A549 treated with ZK216348 at 1 μM for 4 hours (cell line): ENCODE measurements at places on chromosomes 7 and 10. TPM values are rescaled to one million over a fixed set of nuclear protein-coding genes. Genes with fewer than 3 reads are reported as not detected.

ZNF786 gene
- total RNA-seq = 5.3 to 7.0 TPM (median 6.4 TPM) in 5 replicates

CTBP2 gene
- total RNA-seq = 92.5 to 119 TPM (median 112 TPM) in 5 replicates

ECHS1 gene
- total RNA-seq = 122 to 153 TPM (median 138 TPM) in 5 replicates

CUBN gene
- 0.01 to 0.23 TPM (median 0.02 TPM) in 5 replicates for total RNA-seq

FAM131B gene
- 0.20 to 0.62 TPM (median 0.46 TPM) in 5 replicates for total RNA-seq

PDZD7 gene
- 0.44 to 1.2 TPM (median 0.79 TPM) in 5 replicates for total RNA-seq

SOSTDC1 gene
- not detected in 5 replicates for total RNA-seq

CLEC5A gene
- not detected in 5 replicates for total RNA-seq

PNLIPRP1 gene
- not detected in 5 replicates for total RNA-seq

EVX1 gene
- total RNA-seq = 0.14 to 0.19 TPM (median 0.15 TPM) in 3 of 5 replicates, not detected in the others

SPAM1 gene
- total RNA-seq = not detected in 5 replicates

PRLHR gene
- not detected in 5 replicates for total RNA-seq

VSTM4 gene
- total RNA-seq = 0.21 to 0.59 TPM (median 0.39 TPM) in 5 replicates

RNF148 gene
- total RNA-seq = not detected in 5 replicates

DNAH11 gene
- 0.15 to 0.35 TPM (median 0.21 TPM) in 5 replicates for total RNA-seq

SRRM3 gene
- total RNA-seq = 5.8 to 11.6 TPM (median 10.0 TPM) in 5 replicates
